ENCODE measurements at places on chromosomes 7 and 10. TPM values are rescaled to one million over a fixed set of nuclear protein-coding genes. Genes with fewer than 3 reads are reported as not detected.

The COMTD1 gene
- 22.3 TPM for polyA plus RNA-seq

The METTL27 gene
- polyA plus RNA-seq = 0.49 TPM

The NEUROD6 gene
- not detected for polyA plus RNA-seq

The FFAR4 gene
- polyA plus RNA-seq = not detected

The PAPOLB gene
- polyA plus RNA-seq = not detected

The FGFR2 gene
- 1.0 TPM for polyA plus RNA-seq

The C10orf67 gene
- polyA plus RNA-seq = 0.16 TPM

The CCL26 gene
- not detected for polyA plus RNA-seq

The FOXI2 gene
- polyA plus RNA-seq = not detected

The ADAM8 gene
- 97.8 TPM for polyA plus RNA-seq

The ASAH2B gene
- polyA plus RNA-seq = 1.9 TPM

The CHRM2 gene
- polyA plus RNA-seq = not detected
